ENCODE measurements at places on chromosomes 2 and 18.

GRCh38 chr2:173574324-173575112 is 219.8 kb downstream of the CDCA7 start:
- no peaks in the 10 kb centered on the region for H3K36me3 ChIP-seq
- H3K27me3 ChIP-seq: peaks cover 15% of the 10 kb centered on the region
- no peak overlapping the region for H3K4me3 ChIP-seq
- H3K4me1 ChIP-seq: no peaks in the 10 kb centered on the region
- no peak overlapping the region for H3K27ac ChIP-seq

DNA sequence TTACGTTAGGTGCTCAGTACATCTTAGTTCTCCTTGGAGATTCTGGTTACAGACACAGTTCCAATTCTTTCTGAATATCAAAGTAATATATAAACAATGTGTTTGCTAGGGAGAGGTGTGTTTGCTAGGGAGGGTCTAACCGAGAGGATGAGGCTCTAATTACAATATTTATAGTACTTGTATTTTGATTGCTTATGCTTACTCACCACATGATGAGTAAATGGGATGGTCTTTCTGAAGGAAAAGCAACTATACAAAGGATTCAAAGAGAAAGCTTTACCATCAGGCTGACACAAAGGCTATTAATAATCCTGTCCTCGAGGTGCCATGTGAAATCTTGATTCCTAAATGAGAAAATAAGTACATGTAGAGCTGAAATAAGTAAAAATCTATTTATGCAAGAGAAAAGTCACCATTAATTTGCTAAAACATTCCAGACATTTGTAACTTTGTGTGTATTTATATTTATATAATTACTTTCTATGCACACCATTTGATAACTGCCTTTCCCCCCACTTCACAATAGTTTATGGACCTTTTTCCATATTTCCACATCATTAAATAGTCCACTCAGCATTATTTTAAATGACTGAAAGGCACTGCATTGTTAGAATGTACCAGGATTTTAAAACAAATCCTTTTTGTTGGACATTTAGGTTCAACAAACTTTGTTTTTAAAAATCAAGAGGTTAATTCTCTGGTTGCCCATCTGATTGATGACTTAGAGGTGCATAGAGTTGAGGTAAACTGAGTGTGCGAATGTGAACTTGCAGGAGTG is 94.5 kb upstream of the FN1 start:
- H3K4me1 ChIP-seq: no peaks in the 10 kb centered on the region
- H3K36me3 ChIP-seq: no peaks in the 10 kb centered on the region
- DNase-seq: no peak
- H3K4me3 ChIP-seq: no peak overlapping the region
- peaks cover 3% of the 10 kb centered on the region for H3K27me3 ChIP-seq

- peak within 1 kb of the TSS; percentile 70 for H3K4me3 ChIP-seq
- H3K27ac ChIP-seq: no peak within 1 kb of the TSS
- peaks cover 55% of the 10 kb centered on the region for H3K27me3 ChIP-seq
- DNase-seq: no peak
- H3K4me1 ChIP-seq: peaks cover 15% of the 10 kb centered on the region
These were observed at the start of gene RNF152 for GRCh38 chr18:61892683-61893308. RNF152 (minus strand) TSS chr18:61893007; CDS start chr18:61816463, 76,544 bp downstream.

- H3K4me3 ChIP-seq: no peak overlapping the region
- H3K36me3 ChIP-seq: peaks cover 5% of the 10 kb centered on the region
- H3K27me3 ChIP-seq: peaks cover 31% of the 10 kb centered on the region
These were observed 32.1 kb downstream of the PROKR1 start for GRCh38 chr2:68675470-68675869.

DNA sequence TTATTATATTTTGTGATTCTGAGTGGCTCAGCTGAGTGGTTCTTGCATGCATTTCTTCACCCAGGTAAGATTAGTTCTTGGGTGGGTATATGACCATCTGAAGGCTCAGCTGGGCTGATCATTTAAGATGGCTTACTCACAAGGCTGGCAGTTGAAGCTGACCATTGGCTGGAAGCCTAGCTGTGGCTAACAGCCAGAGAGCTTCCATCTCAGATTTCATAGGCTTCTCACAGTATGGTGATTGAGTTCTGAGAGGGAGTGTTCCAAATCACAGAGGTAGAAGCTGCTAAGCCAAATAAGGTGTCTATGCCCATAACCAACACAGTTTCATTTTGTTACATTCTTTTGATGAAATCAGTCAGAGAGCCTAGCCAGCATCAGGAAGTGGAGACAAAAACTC is 117.4 kb upstream of the RPRM start:
- H3K4me3 ChIP-seq: no peak overlapping the region
- no peaks in the 10 kb centered on the region for H3K4me1 ChIP-seq
- H3K27me3 ChIP-seq: no peaks in the 10 kb centered on the region
- no peaks in the 10 kb centered on the region for H3K36me3 ChIP-seq
- H3K27ac ChIP-seq: no peak overlapping the region
- no peak for DNase-seq

- no peak overlapping the region for H3K4me3 ChIP-seq
- no peaks in the 10 kb centered on the region for H3K4me1 ChIP-seq
- no peaks in the 10 kb centered on the region for H3K36me3 ChIP-seq
These were observed 262.8 kb downstream of the KCNE4 start for GRCh38 chr2:223314811-223315210.

DNA sequence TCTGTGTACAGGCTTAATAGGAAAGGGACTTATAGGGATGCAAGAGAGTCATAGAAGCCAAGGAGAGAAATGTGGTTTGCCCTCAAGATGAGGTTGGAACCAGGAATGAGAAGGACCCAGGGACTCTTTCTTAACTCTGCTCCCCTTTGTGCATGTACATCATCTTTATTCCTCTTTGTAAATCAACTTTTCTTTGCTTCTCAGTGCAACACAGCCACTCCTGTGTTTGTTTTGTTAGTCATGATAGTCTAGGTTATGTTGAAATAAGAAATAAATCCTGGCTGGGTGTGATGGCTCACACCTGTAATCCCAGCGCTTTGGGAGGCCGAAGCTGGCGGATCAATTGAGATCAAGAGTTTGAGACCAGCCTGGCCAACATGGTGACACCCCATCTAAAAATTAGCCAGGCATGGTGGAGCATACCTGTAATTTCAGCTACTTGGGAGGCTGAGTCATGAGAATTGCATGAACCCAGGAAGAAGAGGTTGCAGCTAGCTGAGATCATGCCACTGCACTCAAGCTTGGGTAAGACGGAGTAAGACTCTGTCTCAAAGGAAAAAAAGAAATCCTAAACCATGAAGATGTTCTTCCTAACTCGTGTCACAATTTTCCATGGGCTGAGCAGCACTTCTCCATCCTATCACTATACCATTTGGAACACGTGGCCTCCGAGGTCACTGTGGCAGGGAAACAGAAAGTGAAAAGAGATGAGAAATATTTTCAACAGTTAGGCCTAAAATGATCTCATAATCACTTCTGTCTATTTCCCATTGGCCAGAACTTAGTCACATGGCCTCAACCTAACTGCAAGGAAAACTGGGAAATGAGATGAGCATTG is 73.0 kb upstream of the TMEM17 start:
- H3K36me3 ChIP-seq: no peaks in the 10 kb centered on the region
- no peaks in the 10 kb centered on the region for H3K4me1 ChIP-seq
- H3K27me3 ChIP-seq: no peaks in the 10 kb centered on the region
- no peak for DNase-seq
- H3K4me3 ChIP-seq: no peak overlapping the region
- H3K27ac ChIP-seq: no peak overlapping the region

DNA sequence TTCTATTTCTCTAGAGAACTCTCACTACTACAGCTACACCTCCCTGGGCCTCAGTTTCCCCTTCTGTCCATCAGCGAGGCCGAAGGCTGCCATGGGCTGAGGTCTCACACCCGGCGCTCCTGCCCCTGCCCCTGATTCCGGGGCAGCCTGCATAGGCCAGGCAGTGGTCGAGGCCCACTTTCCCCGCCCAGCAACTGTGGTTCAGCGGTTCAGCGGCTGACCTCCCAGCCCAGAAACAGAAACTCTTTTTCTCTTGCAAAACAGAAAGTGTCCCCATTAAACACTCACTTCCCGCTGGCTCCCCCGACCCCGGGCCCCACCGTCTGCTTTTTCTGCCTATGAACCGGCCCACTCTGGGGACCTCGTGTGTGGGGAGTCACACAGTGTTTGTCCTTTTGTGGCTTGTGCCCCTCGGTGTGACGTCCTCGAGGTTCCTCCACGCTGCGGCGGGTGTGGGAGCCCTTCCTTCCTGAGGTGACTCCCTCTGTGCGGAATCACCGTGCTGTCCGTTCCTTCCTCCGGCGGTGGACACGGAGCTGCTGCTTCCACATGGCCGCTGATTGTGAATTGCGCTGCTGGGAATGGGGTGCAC is 16.0 kb downstream of the PDCD1 start:
- peaks cover 46% of the 10 kb centered on the region for H3K27me3 ChIP-seq
- H3K4me3 ChIP-seq: peak overlapping the region; percentile 59
- peak overlapping the region; percentile 32 for H3K27ac ChIP-seq
- peaks cover 4% of the 10 kb centered on the region for H3K36me3 ChIP-seq
- H3K4me1 ChIP-seq: peaks cover 35% of the 10 kb centered on the region

DNA sequence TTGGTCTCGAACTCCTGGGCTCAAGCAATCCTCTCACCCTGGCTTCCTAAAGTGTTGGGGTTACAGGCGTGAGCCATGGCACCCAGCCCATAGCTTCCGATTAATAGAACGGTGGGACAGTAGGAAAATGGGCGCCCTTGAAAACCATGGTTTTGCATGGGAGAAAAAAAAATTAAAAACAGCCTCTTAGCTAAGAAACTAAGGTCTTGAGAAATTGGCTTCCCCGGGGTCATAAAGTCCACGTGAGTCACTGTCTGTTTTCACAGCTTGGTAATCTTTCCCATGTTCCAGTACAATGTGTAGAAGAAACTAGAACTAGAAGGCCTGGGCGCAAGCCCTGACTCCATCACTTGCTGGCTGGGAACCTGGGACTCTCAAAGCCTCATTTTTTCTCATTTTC is 20.7 kb downstream of the B3GNT2 start:
- DNase-seq: no peak
- H3K4me3 ChIP-seq: no peak overlapping the region
- H3K27ac ChIP-seq: no peak overlapping the region
- peaks cover 54% of the 10 kb centered on the region for H3K36me3 ChIP-seq
- no peaks in the 10 kb centered on the region for H3K27me3 ChIP-seq

- H3K4me1 ChIP-seq: peaks cover 2% of the 10 kb centered on the region
- peaks cover 18% of the 10 kb centered on the region for H3K36me3 ChIP-seq
- no peak for DNase-seq
- no peaks in the 10 kb centered on the region for H3K27me3 ChIP-seq
These were observed 34.9 kb downstream of the MFSD6 start for GRCh38 chr2:190443055-190443454.

DNA sequence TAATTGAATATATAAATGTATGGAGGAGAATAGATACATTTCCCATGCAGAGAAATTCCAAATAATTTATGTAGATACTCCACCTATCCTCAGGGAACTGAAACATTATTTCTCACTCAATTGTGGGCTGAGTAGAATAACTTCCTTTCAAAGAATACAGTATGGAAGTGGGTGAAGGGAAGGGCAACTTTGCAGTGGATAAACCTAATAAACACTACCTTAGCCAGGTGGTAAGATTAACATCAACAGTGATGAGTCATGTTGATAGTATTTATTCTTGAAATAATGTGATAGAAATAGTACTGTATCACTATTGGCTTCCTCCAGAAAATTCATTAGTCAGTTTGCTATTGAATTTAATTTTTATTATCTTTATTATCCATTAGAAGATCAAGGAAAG is 716.4 kb upstream of the CHAC2 start:
- H3K27me3 ChIP-seq: no peaks in the 10 kb centered on the region
- H3K27ac ChIP-seq: no peak overlapping the region
- no peak overlapping the region for H3K4me3 ChIP-seq
- no peak for DNase-seq

DNA sequence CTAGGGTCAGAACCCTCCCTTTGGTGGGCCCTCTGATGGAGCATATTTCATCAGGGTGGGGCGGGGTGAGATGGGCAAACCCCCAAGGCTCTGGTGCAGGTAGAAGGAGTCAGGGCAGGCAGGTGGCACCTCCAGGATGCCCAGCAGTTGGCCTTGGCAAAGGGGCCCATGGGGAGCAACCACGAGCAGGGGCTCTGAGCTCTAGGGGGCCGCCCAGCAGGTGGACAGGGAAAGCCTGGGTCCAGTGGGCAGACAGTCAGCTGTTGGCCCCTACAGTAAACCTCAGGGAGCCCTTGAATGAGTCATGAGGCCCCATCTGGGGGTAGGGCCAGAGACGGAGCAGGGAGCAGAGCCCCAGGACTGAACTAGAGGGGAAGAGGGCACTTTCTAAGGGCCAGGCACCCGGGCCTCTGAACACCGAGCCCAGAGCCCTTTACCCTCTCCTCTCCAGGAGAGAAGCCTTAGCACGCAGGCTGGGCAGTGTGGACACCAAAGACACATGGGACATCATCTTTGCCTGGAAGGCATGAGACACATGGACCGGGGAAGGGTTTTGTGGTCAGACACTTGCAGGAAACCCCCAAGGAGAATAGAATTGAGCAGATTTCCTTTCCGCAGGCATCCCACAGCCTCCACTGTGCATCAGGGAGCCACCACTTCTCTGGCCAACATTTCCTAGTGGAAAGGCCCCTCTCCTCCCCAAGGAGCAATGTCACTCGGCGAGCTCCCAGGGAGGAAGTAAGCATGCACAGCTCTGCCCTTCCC is 257.3 kb downstream of the GLI2 start:
- DNase-seq: peak; percentile 13
- no peaks in the 10 kb centered on the region for H3K36me3 ChIP-seq
- no peaks in the 10 kb centered on the region for H3K27me3 ChIP-seq
- H3K4me1 ChIP-seq: no peaks in the 10 kb centered on the region
- no peak overlapping the region for H3K27ac ChIP-seq
- H3K4me3 ChIP-seq: no peak overlapping the region

- H3K4me1 ChIP-seq: peaks cover 14% of the 10 kb centered on the region
- no peak for DNase-seq
- no peak overlapping the region for H3K4me3 ChIP-seq
- peaks cover 4% of the 10 kb centered on the region for H3K36me3 ChIP-seq
These were observed 16.4 kb upstream of the NFATC1 start for GRCh38 chr18:79379251-79379905.

GRCh38 chr2:145751629-145752028 is 1231.7 kb upstream of the ZEB2 start:
- no peak for DNase-seq
- no peak overlapping the region for H3K4me3 ChIP-seq
- peaks cover 8% of the 10 kb centered on the region for H3K4me1 ChIP-seq
- no peaks in the 10 kb centered on the region for H3K36me3 ChIP-seq

DNA sequence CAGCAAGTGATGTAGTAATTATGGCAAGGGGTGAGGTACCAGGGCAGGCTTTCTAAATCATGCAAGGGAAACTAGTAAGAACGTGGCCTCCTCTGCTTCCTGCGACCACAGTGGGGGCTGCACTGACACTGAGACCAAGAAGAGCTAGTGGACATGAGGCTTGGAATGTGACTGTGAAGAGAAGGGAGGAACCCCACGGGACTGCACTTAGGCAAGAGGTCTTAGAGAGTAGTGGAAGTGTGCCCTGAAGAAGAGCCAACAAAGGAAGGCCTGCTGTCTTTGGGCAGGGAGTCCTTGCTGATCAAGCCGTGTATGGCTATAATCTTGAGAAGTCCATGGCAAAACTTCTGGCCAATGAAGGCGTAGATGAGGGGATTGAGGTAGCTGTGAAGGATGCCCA is 8.9 kb upstream of the RUFY4 start:
- peaks cover 17% of the 10 kb centered on the region for H3K27me3 ChIP-seq
- H3K27ac ChIP-seq: no peak overlapping the region
- H3K36me3 ChIP-seq: no peaks in the 10 kb centered on the region
- no peaks in the 10 kb centered on the region for H3K4me1 ChIP-seq
